Fibroblast of the conjunctiva (primary cell): ENCODE measurements at places on chromosomes 1 and 21.

DNA sequence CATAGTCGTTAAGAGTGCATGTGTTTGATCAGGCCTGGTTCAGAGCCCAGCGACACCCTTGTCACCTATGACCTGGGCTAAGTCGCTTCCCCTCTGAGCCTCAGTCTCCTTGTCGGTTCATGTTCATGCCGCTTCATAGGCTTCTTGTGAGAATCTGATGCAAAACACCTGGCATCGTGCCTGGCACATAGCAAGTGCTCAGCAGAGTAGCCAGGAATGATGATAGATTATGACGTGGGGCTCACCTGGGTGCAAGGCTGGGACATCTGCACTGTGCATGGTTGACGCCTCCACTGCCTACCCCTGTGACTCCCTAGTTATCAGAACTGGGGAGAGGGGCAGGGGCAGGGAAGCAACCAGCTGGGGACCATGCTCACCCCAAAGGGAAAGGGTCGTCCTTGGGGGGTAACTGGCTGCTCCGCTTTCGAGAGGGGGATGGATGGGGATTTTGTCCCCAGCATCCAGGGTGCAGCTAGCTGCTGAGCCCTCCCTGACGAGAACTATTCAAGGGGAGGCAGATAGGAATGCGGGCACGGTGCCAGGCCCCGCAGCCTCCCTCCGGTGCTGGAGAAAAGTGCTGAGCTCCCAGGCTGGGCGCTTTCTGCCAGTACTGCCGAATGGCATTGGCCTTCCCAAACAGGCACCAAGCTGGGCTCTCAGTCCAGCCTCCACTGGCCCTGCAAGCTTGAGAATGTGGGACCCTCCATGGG, 9.3 kb downstream of the EFHD2 start:
- no peak for DNase-seq

GRCh38 chr1:51509773-51510172, 9.3 kb downstream of the EPS15 start:
- DNase-seq = no peak

DNA sequence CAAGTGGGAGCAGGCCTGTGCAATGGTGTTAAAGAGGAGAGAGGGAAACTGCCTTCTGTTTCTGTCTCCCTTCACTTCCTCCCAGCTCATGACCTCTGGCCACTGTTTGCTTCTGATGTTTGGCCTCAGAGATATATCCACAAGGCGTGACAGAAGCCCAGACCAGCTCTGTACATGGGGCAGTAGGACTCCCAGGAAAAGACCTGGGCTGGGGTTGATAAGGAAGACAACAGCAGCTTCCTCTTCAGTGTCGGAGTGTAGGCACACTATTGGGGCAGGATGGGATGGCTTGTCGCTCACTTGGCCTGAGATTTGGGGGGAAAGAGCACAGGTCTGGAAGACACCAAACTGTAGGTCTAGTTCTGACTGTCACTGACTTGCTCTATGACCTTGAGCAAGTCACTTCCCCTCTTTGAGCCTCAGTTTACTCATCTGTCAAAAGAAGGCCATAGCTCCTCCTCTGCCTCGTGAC, 67.8 kb upstream of the KLHDC7A start:
- DNase-seq = no peak

GRCh38 chr1:112436384-112437156, 40.6 kb downstream of the CTTNBP2NL start:
- no peak for DNase-seq

- DNase-seq = no peak
Measured at GRCh38 chr1:46533179-46533864, 18.1 kb downstream of the KNCN start.

DNA sequence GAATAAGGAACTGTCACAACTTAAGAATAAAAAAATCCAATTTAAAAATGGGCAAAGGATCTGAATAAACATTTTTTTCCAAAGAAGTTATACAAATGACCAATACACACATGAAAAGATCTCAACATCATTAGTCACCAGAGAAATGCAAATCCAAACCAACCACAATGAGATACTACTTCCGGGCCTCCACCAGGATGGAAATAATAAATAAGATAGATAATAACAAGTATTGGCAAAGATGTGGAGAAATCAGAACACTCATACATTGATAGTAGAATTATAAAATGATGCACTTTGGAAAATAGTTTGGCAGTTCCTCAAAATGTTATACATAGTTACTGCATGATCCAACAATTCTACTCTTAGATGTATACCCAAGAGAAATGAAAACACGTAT, 18.7 kb downstream of the ZSWIM5 start:
- no peak for DNase-seq

- peak; percentile 95 for DNase-seq
Measured at GRCh38 chr1:39098546-39099250, 72.5 kb downstream of the NDUFS5 start.

DNA sequence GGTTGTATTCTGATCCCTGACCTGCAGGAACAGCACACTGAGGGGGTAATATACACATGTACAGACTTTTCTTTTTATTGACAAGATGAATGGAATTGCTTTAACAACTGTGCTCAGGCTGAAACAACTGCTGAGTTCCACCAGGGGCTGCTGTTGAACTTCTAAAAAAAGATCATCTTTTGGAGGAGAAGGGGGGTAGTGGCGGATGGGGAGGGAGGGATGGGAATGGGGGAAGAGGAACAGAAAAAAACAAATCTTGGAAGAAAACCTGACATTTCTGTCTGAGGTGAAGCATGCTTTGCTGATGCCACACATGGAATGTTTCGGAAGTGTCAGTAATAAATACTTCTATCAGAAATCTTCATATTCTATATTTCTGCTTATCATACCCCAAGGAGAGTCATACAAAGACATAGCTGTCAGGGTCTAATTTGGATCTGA, 75.0 kb downstream of the RWDD3 start:
- peak; percentile 13 for DNase-seq

DNA sequence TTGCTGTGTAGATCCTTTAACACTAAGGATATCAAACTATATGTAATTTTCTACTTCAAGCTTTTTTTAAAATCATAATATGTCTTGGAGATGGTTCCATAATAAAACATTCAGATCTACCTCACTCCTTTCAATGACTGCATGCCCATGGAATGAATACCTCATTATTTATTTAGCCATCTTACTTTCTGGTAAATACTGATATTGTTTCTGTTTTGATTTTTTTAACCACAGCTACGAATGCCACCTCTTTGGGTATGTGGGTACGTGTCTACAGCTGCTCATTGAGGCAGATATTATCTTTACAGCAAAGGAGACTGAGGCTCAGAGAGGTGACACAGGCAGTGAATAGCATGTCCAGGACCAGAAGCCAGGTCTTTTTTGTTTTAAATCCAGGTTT, 215.7 kb downstream of the ST6GALNAC3 start:
- DNase-seq = no peak

DNA sequence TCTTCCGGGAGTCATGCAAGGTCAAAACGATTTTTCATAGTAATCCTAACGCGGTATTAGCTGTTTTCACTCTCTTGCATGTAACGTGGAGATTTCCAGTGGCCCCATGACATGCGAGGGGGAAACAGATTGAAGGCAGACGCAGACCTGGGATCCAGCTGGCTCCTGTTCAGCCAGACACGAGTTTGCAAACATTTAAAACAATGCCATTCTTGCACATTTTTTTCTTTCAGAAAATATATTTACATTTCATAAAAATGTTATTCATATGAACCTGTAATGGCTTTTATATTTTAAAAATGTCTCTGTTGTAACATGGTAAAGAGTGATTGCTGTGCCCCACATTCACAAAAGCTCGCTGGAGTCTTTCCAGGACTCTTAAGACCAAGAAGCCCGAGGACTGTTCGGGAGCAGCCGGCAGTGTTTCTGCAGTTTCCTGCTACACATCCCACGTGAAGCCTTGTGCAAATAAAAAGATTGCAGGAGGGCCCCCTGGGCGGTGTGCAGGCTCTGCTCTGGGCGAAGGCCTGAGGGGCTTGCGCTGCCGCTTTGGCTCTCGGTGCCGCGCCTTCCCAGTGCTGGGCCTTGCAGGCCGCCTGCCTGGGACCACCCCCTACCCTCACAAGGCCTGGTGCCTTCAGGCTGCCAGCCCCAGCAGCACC, 184.9 kb downstream of the DYRK1A start:
- peak; percentile 10 for DNase-seq

- DNase-seq = peak; percentile 52
Measured at GRCh38 chr1:19260211-19261138, 8.9 kb downstream of the MRTO4 start.

DNA sequence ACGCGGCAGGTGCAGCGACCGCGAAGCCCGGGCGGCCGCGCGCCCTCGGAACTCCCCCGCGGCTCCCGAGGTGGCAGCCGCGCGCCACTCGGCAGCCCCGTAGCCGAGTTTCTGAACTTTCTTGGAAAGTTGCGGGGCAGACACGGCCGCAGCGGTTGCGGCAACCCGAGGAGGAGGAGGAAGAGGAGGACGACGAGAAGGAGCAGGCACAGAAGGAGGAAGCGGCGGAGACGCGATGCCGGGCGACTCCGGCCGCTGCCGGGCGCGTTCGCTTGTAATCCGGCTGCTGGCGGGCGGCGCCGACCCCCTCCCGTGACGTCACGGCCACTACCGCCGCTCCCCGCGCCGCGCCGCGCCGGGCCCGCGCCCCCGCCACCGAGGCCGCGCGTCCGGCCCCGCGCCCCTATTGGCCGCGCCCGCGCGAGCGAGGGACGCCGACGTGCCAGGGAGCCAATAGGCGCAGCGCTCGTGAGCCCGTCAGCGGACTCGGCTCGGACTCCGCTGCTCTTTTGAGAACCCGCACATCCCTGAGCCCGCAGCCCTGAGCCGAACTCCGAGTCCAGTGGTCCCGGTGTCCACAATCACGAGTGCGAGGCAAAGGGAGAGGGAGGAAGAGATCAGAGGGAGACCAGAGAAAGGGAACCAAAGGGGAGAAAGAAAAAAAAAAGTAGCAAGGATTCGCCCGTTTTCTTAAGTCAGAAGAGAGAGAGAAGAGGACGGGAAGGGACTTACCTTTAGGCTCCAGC, 736 bp upstream of the BARHL2 start:
- no peak for DNase-seq

DNA sequence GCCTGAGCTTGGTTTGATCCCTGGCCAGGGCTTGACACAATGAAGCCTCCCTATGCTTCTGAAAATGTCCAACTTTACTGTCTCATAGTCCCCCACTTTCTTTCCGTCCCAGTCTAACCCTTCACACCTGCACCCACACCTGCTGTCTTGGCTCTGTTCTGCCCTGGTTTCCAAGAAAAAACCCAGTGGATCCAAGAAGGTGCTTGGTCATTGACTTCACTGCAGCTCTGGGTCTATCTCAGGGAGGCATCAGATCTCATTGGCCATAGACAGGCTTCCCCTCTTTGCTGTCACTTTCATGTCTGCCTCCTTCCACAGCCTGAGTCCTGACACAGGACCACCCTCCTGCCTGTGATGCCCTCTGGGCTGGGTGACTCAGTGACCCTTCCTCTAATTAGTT, 37.8 kb upstream of the ETV3 start:
- no peak for DNase-seq

DNA sequence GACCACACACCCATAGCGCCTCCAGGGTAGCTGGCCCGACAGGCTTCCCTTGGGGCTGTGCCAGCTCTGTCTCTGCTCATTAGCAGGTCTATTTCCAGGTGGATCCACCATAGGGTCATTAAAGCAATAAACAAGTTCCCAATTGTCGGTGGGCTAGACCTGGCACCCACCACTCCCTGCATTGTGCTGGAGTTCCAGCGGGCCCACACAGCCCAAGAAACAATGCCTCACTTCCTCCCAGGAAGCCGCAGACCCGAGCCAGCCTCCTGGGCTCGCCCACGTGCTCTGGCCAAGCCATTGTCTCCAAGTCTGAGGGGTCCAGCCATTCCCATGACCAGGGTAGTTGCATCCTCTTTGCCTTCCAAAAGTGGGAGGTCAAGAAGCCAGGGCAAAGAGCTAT, 27.5 kb upstream of the SOX13 start:
- DNase-seq = no peak

DNA sequence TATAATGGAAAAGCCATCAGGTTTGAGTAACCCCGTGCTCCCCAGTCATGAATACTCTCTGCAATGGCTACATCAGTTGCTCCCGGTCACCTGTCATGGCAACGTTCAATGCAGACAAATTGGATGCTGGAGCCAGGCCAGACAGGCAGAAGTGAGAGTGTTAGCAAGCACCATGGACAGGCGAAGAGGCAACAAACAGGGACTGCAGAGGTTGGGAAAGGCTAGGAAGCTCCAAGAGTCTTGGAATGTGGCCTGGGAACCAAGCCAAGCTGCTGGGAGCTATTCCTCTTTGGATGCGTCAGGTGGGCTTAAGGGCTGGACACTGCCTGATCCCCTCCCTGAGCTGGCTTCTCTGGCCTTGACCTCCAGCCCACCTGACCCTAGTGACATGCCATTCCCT, 102.9 kb downstream of the ACTL8 start:
- no peak for DNase-seq

DNA sequence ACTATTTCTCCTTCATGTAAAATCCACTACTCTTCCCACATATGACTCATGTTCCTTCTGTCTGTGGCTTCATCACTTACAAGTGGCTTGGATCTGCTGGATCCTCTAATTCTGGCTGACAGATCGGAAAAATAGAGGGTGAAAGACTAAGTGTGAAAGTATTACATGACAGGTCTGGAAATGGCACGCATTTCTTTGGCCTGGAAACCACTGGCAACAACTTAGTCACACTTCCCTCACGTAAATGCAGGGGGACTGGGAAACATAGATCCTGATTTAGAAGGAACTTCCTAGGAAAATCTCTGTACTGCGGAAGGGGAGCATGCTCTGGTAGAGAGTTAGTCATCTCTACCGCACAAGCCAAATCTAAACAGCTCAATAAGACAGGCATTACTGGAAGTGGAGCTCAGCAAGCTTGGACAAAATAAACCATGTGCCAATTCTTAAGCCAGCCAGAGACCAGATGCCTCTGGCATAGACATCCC, 305.4 kb upstream of the PTBP2 start:
- DNase-seq = peak; percentile 91

- DNase-seq = no peak
Measured at GRCh38 chr1:221576268-221576667, 165.6 kb downstream of the DUSP10 start.

DNA sequence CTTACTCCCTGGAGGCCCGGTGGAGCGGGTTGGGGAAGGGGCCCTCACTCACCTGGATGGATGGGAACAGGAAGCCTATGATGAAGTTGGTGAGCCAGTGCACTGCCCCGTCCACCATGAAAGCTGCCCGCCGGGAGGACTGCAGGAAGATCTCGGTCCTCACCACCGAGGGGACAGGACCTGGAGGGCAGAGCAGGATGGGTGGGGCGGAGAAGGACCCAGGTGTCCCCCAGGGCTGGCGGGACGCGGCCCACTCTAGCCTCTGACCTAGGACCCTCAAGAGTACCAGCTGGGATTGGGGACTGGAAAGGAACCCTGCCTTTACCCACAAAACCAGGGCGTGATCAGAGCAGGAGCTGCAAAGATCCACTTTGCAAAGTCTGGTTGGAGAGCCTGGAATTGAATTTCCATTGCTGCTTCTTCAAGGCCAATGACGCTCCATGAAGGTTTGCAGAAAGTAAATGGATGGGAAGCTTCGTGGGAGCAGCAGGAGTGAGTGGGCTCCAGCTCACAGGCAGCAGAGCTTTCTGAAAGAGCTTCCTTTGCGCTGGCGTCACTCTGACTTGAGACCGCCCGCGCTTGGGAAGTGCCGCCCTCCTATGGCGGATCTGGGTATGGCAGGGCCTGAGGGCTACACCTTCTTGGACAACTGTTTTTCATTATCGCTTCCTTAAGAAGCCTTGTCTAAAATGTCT, 21.4 kb downstream of the SLC2A7 start:
- DNase-seq = peak; percentile 80
